ENCODE measurements at places on chromosomes 3 and 15.

- DNase-seq = no peak
These were observed 4.0 kb upstream of the SMCO1 start for GRCh38 chr3:196518966-196519717.

GRCh38 chr3:170802164-170803151, 67.5 kb downstream of the RPL22L1 start:
- no peak for DNase-seq

GRCh38 chr15:58355382-58355971, 76.3 kb upstream of the LIPC start:
- no peak for DNase-seq

DNA sequence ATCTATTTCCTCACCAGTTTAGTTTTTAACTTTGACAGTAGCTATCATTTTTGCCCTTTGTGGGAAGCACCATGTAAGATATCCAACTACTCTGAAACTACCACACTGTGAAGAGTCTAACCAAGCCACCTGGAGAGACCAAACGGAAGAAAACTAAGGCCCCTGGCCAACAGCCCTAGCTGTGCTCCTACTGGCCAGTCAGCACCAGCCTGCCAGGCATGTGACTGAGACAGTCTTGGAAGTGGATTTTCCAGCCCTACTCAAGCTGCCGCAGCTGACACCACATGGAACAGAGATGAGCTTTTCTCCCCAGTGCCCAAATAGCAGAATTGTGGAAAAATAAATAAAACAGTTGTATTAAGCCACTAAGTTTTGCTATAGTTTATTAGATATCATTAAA, 2.9 kb upstream of the TBC1D5 start:
- no peak for DNase-seq

DNA sequence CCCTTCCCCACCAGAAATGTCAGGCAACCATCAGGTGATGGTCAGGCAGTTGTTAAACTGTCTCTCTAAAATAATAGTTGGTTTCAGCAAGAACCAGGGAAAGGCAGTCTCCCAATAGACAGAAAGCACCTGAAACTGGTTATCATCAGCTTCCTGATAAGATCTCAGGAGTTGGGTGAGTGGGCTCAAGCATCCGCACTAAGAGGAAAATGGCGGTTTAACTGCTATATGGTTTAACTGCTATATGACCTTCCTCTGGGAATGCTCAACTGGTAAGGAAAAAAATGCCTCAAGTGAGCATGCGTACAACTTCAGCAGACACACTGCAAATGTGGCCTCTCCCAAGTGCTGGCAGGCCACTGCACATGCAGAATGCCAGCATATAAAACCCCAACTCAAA, 240.8 kb upstream of the CMC1 start:
- DNase-seq = no peak

DNA sequence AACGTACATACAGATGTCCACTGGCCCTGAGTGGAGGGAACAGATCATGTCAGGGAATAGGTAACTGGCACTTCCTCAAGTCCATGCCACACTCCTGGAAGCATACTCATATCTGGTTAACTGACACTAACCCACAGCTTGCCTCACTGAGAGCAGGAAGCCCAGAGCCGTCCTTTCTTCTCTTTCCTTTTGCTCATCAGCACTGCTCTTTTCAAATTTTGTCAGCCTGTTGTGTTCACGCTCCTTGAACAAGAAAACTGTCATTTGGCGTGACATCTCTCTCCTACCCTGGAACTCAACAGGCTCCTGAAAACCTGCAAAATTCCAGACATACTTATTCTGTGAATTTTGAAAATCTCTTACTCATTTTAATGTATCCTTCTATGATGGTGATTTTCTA, 360.2 kb downstream of the MAGI1 start:
- no peak for DNase-seq

- DNase-seq = no peak
These were observed 102.3 kb downstream of the TPRA1 start for GRCh38 chr3:127488141-127488672.

DNA sequence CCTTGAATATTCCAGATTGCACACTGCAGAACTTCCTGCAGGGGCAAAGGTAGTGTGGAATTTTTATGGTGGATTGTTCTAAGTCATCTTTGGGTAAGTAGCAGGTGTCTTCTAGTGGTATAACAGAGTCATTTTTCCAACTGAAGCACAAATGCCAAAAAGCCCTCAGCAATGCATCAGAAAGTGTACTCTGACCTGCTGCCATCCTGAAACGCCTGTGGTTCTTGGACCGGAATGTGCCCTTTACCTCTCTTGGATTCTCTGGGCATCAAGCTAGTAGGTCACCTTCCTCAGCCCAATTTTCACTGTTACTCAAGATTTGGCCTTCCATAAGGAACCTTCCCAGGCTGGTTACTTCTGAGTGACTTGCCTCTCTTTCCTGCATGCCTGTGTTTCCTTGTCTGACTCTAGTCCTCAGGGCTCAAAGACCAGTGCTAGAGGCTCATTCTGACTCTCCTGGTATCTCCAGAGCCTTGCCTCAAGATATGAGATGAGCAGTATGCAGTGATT, 4.8 kb downstream of the CLSTN2 start:
- no peak for DNase-seq

DNA sequence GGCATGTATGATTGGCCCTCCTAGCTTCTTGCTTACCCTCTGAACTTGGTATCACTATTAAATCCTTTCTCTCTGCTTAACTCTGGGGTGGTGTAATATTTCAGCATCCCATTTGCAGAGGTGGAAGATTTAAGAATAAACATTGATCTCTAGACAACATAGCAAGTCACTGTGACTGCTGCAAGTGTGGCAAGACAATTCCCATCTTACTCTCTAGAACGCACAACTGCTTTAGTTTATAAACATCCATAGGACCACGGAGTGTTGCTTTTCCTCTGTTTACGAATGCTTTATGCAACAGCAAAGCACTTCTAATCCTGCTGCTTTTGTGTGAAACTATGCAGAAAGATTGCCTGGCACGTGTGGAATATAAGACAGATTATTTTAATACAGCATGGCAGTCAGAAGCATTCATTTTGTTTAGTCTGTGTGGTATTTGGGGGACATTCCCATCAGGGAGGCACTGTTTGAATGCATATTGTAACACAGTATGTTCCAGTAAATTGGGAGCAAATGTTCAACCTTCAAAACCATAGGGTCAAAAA, 338.9 kb upstream of the TMCO5A start:
- DNase-seq = no peak

DNA sequence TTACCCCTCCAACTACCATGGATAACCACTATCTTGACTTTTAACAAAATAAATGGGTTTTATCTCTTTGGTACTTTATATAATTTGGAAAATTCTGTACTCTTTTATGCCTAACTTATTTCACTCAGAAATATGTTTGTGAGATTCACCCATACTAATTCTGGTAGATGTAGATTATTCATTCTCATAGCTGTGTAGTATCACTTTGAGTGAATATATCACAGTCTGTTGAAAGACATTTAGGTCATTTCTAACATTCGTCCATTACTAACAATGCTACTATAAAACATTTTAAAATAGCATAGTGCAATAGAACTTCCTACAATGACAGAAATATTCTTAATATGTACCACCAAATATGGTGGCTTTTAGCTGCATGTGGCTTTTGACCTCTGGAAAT, 542.4 kb downstream of the RBMS3 start:
- no peak for DNase-seq

DNA sequence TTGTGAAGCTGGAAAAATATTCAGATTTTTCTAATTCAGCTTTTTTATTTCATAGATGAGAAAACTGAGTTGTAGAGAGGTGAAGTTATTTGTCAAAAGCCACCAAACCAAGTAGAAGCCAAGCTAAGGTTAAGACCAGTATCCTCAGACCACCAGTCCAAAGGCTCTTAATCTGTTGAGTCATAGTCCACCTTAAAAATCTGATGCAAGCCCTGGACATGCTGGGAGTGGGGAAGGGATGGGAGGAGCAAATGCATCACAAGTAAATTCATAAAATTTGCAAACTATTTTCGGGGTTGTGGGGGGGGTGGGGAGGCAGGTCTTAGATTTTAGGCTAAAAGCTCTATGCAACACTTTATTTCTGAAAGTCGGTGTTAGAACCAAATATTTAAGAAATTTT, 307.7 kb upstream of the SEMA6D start:
- DNase-seq = no peak

DNA sequence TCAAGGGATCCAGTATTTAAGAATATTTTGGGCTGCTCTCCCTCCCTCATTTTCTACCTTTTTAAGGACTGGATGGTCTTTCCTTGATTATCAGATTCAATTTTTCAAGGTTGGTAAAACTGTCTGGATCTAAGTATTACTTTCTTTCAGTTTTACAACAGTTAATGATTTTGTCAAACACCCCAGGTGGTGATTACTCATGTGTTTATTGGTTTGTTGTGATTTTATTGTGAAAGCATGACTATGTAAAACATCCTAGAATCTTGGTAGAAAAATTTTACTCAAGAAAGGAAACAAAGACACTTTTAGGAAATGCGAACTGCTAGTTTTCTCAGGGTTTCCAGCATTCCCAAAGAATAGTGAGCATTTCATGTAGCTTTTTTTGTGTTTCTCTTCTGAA, 7.3 kb downstream of the GTF2E1 start:
- no peak for DNase-seq

GRCh38 chr3:38371541-38372213, 25.1 kb downstream of the XYLB start:
- DNase-seq = no peak

- no peak for DNase-seq
These were observed 2.8 kb downstream of the UBE2E1 start for GRCh38 chr3:23808525-23808924.

GRCh38 chr3:45689787-45690145, 570 bp downstream of the SACM1L start:
- DNase-seq = no peak

- DNase-seq = no peak
These were observed 35.7 kb downstream of the KLF15 start for GRCh38 chr3:126321490-126321889.

DNA sequence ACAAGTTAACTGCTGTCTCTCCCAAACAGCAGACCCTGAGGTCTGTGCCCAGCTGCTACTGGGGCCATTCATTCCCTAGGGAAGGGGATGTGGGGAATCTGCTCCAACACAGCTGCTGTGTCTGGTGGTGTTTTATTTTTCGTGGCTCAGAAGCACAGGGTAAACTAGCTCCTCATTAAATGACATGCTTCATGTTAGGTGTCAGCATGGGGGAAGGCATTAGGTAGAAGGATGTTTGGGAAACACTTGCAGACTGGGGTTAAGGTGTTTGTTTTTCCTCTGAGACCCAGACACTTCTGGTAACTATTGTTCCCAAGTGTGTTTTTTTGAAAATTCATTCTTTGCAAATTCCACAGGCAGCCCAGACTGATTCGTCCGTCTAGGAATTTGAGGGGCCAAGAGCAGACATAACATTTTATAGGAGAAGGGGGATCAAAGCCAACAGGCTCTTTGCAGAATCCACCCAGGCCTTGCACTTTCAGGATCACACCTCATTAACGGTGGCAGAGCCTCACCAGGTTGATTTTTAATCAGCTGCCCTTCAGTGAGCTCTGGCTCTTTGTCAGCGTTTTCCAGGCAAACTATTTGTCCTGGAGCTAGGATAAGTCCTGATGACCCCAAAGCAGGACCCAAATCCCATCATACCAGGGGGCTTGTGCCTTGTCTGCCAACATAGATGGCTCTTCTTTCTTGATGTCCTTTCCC, 65.4 kb upstream of the ITGA11 start:
- no peak for DNase-seq

DNA sequence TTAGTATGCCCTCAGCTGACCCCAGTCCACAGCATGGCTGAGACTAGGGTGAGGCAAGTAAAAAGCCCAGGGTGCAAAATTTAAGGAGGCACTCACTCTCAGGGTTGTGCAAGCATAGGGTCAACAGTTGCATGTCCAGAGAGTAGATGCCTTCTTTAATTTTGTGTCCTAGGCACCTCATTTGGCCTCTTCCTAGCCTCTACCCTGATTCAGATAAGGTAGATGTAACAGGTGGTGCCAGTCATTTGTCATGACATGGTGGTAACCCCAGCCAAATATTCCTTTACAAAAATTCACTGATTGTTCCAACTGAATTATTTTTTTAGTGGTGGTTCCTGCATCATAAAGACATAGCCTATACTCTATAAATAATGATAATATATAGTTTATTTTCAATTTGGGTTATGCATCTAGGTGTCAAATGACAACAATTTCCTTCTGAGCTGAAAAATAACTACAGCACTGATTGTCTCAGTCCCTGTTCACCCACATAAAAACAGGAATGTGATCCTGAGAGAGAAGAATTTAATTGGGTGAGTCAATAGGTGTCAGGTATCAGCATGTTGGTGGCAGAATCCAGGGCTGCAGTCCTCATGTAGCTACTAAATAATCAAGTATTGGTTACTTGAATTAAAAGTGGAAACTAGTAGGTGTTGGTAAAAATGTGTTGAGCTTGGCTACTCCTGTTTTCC, 44.2 kb upstream of the TIPARP start:
- no peak for DNase-seq

- DNase-seq = no peak
These were observed 9.5 kb downstream of the BSN start for GRCh38 chr3:49563766-49564165.

GRCh38 chr3:64188810-64189560, 36.3 kb downstream of the PRICKLE2 start:
- no peak for DNase-seq

DNA sequence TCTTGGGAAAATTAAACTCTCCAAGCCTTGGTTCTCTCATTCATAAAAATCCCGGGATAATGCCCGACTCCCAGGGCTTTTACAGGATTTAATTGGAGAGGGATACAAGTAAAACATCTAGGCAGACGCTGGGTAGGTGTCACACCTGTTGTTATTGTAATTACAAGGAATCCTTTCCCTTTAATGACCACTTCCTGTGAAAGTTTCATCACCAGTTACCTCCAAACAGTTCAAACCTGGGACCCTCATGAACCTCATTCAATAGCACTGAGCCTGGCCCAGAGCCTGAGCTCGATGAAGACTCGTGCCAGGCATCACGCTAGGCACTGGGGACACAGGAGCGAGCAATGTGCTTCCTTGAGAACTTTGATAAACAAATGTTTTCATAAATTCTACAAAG, 2.1 kb upstream of the RYK start:
- DNase-seq = no peak

- DNase-seq = no peak
These were observed 4.2 kb downstream of the RARRES1 start for GRCh38 chr3:158728061-158728377.

GRCh38 chr15:67832897-67833709, 6.7 kb downstream of the RNU6-1 start:
- DNase-seq = no peak

- peak; percentile 10 for DNase-seq
These were observed 67.1 kb upstream of the MCTP2 start for GRCh38 chr15:94164202-94164807.

Measured in activated CD8-positive, alpha-beta memory T cell treated with anti-CD3 and anti-CD28 coated beads for 48 hours (primary cell).